HFFc6 (cell line): ENCODE measurements at places on chromosomes 6 and 20.

DNA sequence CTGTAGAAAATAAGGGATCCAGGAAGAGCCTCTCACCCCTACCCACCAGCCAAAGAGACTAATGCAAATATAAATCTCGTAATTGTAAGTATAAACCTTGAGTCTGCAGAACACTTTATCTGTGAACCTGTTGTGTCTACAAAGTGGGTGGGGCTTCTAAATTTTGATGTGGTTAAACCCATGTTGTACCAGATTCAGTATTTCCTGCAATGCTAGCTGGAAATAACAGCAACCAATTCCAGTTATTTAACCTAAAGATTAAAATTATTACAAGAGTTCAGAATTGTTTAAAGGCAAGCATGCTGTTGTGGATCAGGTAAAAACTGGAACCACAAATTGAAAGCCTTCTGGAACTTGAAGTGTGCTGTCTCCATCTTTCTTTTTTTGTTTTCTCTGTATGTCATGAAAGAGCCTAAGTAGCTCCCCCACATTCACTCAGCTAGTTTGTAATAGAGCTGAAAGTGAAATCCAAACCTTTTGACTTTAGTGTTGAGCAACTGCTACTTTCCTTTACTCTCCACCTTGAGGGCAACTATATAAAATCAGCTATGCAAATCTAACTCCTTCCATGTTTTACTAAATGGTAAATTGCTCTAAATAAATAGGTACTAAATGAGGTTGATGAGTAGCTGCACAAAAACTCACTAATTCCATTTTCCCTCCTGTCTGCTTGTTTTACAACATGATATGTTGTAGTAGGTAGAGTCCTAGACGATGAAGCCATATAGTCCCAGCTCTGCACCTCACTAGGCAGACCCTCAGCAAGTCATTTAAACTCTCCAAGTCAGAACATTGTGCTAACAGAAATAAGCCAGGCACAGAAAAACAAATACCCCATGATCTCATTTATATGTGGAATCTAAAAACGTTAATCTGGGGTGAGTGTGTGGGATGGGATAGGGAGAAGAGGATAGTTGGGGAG, 17.9 kb upstream of the THEMIS start:
- no peak for DNase-seq

GRCh38 chr6:28816909-28817807, 106.6 kb downstream of the TRIM27 start:
- peak; percentile 95 for DNase-seq

GRCh38 chr6:40247516-40248115, 313.4 kb upstream of the MOCS1 start:
- DNase-seq, result no peak

- DNase-seq, result no peak
Measured at GRCh38 chr6:112054555-112055190, 769 bp downstream of the CCN6 start.

DNA sequence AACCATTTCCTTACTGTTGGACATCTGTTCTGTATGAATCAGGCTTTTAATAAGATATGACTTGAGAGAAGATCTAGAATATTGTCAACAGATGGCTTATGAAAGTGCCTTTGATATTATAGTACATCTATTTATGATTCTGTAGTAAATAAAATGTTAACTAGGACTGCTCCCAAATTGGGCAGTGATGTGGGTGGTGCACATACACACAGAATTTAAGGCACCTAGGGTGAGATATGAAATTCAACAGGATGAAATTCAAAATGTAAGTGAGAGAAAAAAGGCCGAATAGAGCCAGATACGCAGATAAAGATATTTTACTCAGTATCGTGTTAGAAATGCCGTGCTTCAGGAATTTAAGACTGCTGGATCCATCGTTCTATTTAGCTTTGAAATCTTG, 26.3 kb downstream of the FAM50B start:
- no peak for DNase-seq

DNA sequence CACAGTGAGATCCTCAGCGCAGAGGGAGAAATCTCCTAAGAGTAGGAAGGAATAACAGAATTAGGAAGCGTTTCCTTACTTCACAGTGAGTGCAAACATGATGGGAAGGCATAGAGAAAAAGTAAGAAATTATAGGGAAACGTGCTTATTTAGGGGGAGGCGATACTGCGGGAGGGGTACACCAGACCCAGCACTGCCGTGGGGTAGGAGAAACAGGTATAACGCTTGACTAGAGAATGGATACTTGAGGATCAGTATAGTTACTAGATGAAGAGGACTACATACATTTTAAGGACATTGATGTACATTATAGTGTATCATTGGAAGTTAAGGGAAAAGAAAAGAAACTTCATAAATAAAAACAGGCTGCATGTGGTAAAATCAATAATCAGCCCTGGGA, 26.8 kb upstream of the HLA-E start:
- DNase-seq, result no peak

DNA sequence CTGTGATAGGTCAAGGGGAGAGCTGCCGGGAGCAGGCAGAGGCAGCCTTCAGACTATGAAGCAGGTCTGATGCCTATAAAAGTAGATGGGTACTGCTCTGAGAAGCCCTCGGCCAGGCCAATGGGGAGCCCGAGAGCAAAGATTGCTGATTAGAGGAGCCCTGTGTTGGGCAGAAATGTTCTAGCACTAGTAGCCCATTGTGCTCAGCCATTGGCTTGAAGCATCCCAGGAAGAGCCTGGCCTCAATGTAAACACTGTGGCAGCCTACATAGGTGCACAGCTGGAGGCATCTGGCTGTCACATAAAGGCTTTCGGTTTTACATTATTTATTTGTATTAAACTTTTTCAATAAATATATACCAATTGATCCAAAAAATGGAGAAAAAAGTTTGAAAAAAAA, 67.7 kb downstream of the SNAP25 start:
- DNase-seq, result no peak

- no peak for DNase-seq
Measured at GRCh38 chr20:22584922-22585785, 782 bp upstream of the FOXA2 start.

DNA sequence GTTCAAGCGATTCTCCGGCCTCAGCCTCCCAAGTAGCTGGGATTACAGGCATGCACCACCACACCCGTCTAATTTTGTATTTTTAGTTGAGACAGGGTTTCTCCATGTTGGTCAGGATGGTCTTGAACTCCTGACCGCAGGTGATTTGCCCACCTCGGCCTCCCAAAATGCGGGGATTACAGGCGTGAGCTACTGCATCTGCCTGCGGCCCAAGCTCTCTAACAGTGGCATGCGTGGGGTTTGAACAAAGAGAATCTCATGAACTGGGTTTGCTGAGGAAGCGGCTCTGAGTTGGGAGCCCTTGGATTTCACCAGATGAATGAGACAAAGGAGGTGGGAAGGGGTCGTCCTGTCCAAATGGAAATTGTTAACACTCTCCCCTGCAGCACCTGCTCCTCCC, 33.2 kb upstream of the CD83 start:
- DNase-seq, result no peak

- DNase-seq, result no peak
Measured at GRCh38 chr6:110549277-110549676, 72.9 kb upstream of the SLC22A16 start.

- no peak for DNase-seq
Measured at GRCh38 chr6:137871291-137871690, 4.2 kb downstream of the TNFAIP3 start.

DNA sequence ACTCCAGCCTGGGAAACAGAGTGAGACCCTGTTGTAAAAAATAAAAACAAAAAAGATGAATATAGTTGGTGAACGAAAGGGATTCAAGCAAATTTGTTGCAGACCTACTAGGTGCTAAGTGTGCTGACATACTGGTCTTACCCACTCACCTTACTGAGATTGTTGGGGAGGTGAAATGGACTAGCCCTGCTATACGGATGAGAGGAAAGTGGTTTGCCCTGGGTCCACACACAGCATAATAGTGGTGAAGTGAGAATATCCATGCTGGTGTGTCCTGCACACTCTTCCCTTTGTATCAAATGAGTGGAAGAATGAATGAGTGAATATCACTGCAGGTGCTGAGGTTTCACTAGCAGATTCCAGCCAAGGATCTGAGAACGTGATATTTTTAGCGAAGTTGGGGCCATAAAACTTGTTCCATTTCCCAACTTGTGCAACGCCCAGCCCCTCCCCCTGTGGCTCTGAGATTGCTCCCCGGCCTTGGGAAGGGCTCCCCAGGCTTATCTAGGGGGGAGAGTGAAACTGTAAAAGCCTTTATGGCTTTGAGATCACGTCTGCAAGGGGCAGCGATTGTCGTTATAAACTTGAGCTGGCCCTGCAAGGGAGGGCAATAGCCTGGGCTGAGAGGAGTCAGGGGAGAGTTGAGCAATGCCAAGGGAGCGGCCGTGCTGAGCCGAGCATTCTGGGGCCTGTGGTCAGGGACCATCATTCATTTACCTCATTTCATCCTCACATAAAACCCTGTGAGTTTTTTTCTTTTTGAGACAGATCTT, 33.2 kb upstream of the TTPAL start:
- no peak for DNase-seq

- no peak for DNase-seq
Measured at GRCh38 chr20:37890643-37891042, 12.3 kb upstream of the VSTM2L start.

DNA sequence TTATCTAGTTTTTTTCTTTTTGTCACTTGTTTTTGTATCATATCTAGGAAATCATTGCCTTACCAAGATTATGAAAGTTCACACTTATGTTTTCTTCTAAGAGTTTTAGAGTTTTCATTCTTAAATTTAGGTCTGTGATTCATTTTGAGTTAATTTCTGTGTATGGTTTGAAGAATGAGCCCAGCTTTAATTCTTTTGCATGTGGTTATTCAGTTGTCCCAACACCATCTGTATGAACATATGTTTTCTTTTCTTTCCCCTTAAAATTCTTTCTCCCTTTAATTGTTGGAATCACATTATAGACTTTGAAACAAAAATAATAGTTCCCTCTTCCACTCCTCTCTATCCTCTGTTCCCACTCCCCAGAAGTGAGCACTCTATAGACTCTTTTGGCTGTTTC, 85.4 kb downstream of the SLX4IP start:
- no peak for DNase-seq

GRCh38 chr6:105806486-105806920, 279.6 kb upstream of the PRDM1 start:
- DNase-seq, result no peak

DNA sequence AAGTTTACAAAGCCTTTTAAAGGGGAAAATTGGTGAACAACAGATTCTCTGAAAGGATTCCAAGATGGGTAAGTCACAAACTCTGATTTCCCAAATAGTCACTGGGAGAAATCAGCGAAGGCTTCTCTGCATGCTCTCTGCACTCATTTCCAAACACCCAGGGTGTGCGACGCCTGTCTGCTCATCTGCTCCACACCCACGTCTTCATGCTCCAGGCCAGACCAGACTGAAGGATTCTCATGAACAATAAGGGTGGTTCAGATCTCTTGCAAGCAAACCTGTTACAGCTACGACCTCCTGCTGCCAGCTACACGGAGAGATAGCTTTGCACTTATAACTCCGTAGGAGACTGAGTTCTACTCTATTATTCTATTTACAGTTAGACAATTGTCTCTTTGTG, 1.4 kb downstream of the MC3R start:
- DNase-seq, result no peak

- DNase-seq, result no peak
Measured at GRCh38 chr20:11799281-11799684, 118.4 kb upstream of the BTBD3 start.

DNA sequence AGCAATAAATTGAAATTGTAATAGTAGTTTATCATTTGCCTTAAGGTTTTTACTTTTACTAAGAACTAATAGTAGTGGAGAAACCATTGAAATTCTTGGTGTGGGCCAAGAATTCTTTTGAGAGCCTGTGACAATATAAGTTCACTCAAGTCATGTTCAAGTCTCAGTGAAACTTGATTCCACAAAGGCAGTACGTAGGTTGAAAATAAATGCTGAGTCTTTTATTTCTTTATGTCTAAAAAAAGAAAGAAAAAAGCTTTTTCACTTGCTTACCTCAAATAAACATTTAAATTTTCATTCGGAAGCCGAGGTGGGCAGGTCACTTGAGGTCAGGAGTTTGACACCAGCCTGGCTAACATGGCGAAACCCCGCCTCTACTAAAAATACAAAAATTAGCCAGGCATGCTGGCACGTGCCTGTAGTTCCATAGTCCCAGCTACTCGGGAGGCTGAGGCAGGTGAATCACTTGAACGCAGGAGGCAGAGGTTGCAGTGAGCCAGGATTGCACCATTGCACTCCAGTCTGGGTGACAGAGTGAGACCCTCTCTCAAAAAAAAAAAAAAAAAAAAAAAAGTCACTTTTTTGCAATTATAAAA, 57.8 kb upstream of the NELFCD start:
- DNase-seq, result no peak

DNA sequence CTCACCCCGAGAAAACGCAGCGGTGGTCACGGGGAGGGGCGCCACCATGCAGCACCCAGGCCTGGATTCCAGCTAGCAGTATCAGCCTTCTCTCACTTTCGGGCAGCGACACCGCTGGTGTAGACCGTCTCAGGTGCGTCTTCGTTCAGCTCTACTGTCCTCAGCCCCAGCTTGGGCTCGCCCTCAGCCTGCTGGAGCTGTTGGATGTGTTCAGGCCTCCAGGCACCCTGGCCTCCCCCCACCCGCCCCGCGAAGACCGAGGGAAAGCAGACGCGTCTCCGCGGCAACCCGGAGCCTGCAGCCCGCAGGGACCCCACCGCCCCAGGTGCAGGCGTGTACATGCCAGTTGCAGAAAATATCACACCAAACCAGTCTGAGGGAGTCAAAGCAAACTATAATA, 60.8 kb upstream of the CARMIL1 start:
- DNase-seq, result no peak

- DNase-seq, result no peak
Measured at GRCh38 chr6:21587961-21588480, 5.5 kb upstream of the SOX4 start.

- DNase-seq, result peak; percentile 2
Measured at GRCh38 chr20:18288749-18289267, 481 bp downstream of the ZNF133 start.
